ENCODE measurements at places on chromosomes 4 and X.
A peak's percentile ranks its signal among the peaks of the same experiment; 100 is the strongest.

- DNase-seq, result peak; percentile 68
Measured at GRCh38 chr4:22515888-22516541, at the start of gene ADGRA3. Gene ADGRA3, minus strand, starts transcription at chr4:22516066. Its CDS starts 282 bp downstream, at chr4:22515784.

DNA sequence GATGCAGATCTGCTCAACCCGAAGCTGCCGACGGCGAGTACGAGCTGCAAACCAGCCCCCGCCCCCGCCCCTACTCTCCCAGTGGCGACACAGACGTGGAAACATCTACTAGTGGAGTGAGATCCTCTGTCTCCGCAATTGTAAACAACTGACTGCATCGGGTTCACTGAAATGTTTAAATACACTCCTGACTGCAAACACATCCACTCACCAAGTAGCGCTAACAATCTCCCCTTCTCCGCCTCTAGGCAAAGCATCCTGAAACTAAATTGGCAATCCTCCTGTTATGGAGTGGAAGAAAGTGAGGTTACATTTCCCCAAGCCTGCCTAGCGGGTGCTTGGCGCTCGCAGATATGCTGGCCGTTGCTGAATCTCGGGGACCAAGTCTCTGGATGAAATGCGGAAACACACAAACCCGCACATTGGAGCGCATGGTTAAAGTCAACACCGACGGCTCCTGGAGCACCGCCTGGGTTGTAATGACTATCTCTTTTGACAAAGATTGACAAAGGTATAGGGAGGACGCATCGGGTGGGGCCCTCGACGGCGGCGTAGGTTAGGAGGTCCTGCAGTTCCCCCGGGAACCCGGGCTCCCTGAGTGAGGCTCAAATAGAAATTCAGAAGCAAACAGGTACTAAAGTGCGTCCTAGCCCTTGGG lies 117.0 kb upstream of the TEX13C start:
- no peak for DNase-seq

DNA sequence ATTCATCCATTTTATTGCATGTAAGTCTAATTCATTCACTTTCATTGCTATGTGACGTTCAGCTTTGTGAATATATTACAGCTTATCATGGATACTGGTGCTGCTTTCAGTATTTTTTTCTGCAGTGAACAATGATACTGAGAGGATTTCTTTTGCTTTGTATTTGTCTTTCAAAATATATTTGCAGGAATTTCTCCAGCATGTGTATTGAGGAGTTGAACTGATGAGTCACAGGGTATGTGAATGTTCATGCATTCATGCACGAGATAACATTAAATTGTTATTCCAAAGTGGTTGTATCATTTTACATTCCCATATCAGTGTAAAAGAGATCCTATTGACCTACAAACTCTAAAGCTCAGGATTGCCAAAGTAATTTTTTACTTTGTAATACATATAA lies 283.8 kb upstream of the ARSJ start:
- DNase-seq, result no peak

DNA sequence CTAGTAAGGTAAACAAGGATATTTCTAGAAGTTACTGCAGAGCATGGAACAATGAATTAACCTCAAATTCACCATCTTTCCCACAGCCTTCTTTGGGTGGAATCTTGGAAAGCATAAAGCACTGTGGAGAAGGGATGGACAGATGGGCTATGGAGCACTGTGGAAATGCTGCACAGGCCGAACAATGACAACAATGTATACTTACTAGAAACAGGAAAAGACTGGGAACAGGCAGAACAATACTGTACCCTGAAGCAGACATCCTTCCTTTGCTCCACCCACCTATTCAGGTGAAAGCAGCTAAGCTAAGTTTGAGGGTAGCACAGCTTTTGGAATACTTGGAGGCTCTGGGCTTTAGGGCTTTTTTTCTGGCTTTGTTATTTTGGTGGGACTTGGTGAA lies 250.6 kb upstream of the KLF8 start:
- no peak for DNase-seq

DNA sequence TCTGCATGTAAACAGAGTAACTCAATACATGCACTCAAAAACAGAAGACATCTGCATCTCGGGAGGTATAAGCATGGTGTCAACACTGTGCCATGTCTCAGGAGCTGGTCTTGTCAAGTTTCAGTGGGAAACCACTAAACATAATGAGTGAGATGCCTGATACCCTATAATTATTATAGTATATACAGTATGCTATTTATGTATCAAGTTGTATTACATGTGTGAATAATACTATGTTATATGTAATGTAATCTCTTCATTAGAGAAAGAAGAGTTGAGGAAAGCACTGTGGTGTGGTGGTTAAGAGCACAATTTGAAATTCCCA lies 2.5 kb downstream of the PPBP start:
- DNase-seq, result no peak

- no peak for DNase-seq
Measured at GRCh38 chr4:141473952-141474351, 162.4 kb upstream of the IL15 start.

- no peak for DNase-seq
Measured at GRCh38 chrX:3963980-3964379, 250.5 kb upstream of the PRKX start.

GRCh38 chrX:2691543-2692220 lies 587 bp downstream of the CD99 start:
- peak; percentile 37 for DNase-seq

- DNase-seq, result no peak
Measured at GRCh38 chrX:112865464-112866025, 24.9 kb upstream of the AMOT start.

- no peak for DNase-seq
Measured at GRCh38 chr4:156100651-156101050, 147.0 kb upstream of the CTSO start.

DNA sequence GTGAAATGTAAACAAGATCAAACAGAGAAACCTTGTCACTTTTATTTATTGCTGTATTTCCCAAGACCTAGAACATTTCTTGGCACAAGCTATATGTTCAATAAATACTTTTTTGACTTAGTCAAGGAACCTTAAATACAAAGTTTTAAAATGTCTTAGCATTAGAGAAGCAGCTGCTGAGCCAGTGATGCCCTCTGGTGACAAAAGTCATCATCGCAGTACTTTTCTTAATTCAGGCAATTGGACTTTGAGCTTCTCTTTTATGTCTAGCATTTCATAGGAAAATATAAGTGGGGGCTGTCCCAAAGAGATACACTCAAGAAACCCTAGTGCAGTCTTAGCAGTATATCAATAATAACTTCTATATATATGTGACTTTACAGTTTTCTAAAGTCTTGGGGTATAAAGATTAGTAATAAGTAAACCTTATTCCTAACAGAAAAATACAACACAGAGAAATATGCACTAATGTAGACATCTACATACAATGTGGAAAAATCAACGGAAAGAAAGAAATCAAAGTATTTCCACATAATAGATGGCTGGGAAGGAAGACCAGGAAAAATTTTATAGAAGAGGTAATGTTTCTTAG lies 118.4 kb downstream of the DTHD1 start:
- DNase-seq, result peak; percentile 14

DNA sequence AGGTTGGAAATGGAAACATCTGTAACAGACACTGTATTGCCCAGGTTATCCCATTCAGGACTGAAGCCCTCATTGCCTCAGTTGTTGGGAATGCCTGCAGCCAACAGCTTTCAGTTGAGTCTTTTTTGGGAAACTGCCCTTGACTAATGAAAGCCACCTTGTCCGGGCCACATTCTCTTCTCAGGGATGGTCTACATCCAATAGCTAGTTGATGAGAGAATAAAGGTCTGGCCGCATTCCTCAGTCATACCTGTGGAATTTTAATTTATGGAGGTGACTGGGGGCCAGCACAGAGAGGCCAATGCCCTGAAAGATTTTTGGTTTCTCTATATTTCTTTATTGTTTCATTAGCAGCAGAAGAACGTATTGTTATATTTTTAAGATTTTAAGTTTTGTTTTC lies 147.6 kb upstream of the MSX1 start:
- no peak for DNase-seq

DNA sequence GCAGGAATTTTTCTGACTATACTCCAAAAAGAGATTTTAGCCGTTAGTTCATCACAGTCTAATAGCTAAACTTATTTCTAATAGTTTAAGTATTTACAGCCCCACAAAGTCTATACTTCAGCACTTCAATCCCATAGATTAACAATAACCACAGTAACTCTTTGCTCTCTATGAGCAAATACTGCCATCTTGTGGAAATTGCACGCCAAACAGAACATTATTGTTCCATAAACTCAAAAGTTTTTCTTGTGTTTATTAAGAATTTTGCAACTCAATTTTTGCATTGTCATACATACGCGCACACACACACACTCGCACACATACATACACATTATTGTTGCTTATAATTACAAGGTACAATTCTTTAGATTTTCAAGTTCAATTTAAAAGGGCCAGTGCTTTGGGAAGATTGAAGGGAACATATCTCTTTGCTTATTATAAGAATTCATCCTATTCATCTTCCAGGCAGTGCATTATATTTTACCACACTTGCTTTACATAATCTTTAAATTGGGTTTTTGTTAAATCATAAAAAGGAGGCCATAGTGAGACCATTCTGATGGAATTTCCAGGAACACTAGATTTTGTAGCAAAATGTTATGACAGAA lies 63.8 kb upstream of the ATOH1 start:
- peak; percentile 43 for DNase-seq

DNA sequence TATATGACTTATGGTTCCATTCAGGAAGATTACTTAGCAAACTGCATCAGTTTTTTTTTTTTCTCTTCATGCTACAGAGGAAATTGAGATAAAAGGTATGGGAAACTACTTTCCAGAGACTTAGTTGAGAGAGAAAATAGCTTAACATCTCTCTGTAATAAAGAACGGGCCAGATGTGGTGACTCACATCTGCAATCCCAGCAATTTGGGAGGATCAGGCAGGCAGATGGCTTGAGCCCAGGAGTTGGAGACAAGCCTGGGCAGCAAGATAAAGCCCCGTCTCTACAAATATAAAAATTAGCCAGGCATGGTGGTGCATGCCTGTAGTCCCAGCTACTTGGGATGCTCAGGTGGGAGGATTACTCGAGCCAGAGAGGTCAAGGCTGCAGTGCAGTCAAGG lies 271.2 kb upstream of the TENM3 start:
- DNase-seq, result no peak

DNA sequence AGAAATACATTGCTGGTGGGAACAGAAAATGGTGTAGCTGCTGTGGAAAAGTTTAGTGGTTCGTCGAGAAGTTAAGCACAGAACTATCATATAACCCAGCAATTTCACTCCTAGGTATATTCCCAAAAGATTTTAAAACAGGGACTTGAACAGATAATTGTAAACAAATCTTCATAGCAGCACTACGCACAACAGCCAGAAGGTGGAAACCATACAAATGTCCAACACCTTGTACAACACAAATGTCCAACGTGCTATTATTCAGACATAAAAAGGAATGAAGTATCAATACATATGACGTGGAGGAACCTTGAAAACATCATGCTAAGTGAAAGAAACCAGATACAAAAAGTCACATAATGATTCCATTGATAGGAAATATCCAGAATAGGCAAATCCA lies 37.9 kb downstream of the CUL4B start:
- peak; percentile 2 for DNase-seq

GRCh38 chr4:55125087-55125721 lies at the start of gene KDR:
Gene KDR, minus strand, starts transcription at chr4:55125595. Its CDS starts 302 bp downstream, at chr4:55125293.
- no peak for DNase-seq

- no peak for DNase-seq
Measured at GRCh38 chr4:127641524-127641923, 8.8 kb downstream of the INTU start.

GRCh38 chr4:152095701-152096070 lies 334.9 kb upstream of the GATB start:
- DNase-seq, result no peak

- DNase-seq, result no peak
Measured at GRCh38 chrX:106987488-106987887, 12.5 kb downstream of the MORC4 start.

DNA sequence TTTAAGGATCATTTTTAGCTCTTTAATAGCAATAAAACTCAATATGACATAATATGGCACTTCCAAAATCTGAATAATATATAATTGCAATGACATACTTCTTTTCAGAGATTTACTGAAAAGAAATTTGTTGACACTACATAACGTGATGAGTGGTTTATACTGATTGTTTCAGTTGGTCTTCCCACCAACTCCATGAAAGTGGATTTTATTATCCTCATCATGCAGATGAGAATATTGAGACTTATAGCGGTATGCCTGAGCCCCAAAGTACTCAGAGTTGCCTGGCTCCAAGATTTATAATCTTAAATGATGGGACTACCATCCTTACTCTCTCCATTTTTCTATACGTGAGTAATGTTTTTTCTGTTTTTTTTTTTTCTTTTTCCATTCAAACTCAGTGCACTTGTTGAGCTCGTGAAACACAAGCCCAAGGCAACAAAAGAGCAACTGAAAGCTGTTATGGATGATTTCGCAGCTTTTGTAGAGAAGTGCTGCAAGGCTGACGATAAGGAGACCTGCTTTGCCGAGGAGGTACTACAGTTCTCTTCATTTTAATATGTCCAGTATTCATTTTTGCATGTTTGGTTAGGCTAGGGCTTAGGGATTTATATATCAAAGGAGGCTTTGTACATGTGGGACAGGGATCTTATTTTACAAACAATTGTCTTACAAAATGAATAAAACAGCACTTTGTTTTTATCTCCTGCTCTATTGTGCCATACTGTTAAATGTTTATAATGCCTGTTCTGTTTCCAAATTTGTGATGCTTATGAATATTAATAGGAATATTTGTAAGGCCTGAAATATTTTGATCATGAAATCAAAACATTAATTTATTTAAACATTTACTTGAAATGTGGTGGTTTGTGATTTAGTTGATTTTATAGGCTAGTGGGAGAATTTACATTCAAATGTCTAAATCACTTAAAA lies 15.3 kb downstream of the ALB start:
- no peak for DNase-seq

GRCh38 chr4:18676526-18676915 lies 655.0 kb upstream of the LCORL start:
- no peak for DNase-seq

- no peak for DNase-seq
Measured at GRCh38 chr4:121126449-121127006, 37.6 kb downstream of the TNIP3 start.

DNA sequence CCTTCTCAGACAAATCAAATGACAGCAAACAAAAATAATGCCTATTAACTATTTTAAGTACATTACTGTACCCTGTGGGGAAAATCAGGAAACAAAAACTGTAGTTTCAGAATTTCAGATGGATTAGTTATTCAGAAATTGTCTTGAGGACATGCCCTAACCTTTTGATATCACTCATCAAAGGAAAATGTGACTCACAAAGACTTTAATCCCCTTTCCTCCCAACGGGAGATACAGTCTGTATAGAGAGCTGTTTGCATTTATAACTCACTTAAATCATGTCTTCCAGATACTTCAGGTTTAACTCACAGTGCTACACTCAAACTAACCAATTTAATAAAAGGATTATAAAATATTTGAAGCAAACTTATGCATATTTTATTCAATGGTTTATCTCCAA lies 304.0 kb downstream of the MAPK10 start:
- DNase-seq, result no peak

DNA sequence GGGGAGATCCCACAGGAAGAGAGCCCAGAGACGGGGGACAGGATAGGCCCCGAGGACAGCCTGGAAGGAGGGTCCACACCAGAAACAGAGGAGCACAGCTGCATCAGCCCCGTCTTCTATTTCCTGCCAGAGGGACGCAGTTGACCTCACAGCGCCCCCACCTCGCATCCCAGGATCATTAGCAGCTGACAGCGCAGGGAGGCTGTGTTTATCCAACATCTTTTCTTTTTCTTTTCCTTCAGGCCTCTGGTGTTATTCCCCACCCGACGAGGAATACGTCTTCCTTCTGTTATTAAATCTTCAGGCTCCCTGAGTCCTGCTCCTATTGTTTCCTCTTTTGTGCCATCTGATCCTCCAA lies 75.4 kb downstream of the DCHS2 start:
- no peak for DNase-seq

All from NCI-H460 (cell line).